Karpas-422 (cell line): ENCODE measurements at places on chromosomes 11 and 22. TPM values are rescaled to one million over a fixed set of nuclear protein-coding genes. Genes with fewer than 3 reads are reported as not detected.
A peak's percentile ranks its signal among the peaks of the same experiment; 100 is the strongest.

- DNase-seq = no peak
Observed at GRCh38 chr22:37575490-37576003, 4.3 kb downstream of the LGALS2 start.

DNA sequence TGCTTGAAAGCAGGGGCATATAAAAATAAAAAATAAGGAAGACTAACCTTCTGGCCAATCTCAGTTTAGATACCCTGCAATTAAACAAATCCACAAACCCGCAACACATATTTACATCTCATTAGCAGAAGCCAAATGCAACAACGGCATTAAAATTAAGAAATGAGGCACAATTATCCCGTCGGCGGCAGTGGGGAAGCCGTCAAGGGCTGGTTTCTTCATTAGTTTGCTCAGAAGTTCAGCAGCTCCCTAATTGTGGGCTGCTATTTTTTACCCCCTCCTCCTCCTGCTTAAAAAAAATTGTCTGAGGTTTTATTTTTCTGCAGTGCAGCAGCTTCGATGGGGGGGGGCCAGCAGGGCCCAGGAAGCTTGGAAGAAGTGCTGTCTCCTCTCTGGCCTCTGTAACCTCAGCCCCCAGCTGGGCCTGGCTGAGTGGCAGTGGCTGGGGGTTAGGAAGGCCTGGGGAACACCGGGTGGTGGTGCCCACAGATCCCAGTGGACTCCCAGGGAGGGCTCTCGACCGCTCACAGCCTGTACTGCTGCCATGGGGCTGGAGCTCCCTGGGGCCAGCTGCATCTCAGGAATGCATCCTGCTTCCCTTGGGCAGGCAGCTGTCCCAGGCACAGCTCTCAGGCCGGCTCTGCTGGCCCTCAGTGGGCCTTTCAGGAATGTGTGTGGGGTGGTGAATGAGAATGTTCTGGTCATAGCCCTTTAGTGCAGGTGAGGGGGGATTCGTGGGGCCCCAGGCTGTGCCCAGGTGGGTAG, 148.7 kb upstream of the B3GAT1 start:
- no peak for DNase-seq

- DNase-seq = no peak
Observed at GRCh38 chr11:123219066-123219690, 24.1 kb upstream of the CLMP start.

DNA sequence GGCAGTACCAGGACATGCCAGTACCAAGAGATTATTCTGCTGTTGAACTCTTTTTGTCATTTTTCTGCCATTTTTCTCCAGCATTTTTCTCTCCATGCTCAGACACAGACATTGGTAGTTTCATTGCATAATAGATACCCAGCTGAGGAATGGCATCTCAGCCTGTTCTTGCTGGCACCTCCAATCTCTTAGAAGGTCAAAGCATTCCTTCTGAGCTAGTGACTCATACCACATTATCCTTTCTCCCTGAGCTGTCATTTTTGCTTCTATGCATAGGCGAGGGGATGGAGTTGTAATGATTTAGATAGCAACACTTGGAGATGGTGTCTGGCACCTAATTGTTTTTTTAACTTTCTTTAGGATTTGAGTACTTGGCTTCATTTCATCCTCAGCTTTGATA, 321.1 kb downstream of the NELL1 start:
- no peak for DNase-seq

DNA sequence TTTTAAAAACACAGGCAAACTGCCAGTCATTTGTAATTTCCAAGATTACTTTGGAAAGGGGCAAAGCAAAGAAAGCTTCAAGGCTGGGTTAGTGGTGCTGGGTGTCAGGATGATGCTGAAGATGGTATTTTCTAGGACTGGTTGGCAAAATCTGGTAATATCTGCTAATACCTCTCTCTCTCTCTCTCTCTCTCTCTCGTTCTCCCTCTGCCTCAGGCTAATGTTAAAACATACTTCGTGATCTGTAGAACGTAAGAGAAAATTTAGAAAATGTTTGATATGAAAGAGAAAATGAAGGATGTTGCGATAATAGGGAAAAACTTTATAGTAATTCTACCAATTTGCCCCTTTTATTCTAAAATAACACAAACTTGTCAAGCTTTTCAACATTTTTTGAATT, 9.4 kb upstream of the LGR4 start:
- no peak for DNase-seq

GRCh38 chr11:7569044-7569443, 55.2 kb downstream of the PPFIBP2 start:
- no peak for DNase-seq

DNA sequence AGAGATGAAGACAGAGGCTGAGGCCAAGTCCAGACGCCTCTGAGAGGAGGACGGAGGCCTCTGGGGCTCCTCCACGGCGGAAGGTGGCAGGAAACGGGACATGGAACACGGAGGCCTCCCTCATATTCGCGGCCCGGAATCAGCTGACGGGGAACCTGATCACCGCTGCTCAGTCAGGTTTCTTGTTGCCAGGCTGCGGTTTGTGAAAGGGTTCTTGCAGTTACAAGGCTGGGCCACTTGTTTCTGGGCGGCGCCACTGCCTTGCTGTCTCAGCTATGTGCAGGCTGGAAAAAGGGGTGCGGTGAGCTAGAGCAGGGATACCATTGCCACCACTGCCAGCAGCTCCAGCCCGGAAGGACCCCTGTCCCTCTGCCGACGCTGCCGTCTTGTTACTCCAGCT, 10.0 kb upstream of the MMP1 start:
- DNase-seq = peak; percentile 91

- no peak for DNase-seq
Observed at GRCh38 chr11:58616594-58616993, 5.9 kb upstream of the CNTF start.

GRCh38 chr11:69524291-69524882, 42.9 kb downstream of the LINC01488 start:
- no peak for DNase-seq

GRCh38 chr11:64652586-64653387, 61.8 kb downstream of the SLC22A12 start:
- peak; percentile 91 for DNase-seq

GRCh38 chr11:85826116-85826855, 15.3 kb upstream of the SYTL2 start:
- peak; percentile 75 for DNase-seq

GRCh38 chr11:133563505-133564025, 31.3 kb upstream of the OPCML start:
- DNase-seq = no peak

DNA sequence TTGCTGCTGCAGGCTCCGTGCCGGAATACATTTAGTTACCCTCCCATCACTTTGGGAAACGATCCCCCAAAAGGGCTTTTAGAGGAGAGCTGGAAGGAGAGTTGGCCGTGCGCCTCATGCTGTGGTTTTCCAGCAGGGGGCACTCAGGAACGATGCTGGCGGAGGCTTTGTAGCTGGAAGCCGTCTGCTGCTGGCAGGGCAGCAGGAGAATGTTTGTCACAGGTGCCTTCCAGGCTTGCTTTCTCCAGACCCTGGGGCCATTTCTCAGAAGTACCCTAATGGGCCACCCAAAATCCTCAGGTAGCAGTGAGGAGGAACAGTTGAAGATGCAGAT, 30.0 kb upstream of the CABP7 start:
- peak; percentile 76 for DNase-seq

- DNase-seq = no peak
Observed at GRCh38 chr11:1074244-1075221, at the start of gene MUC2. Gene MUC2, plus strand, starts transcription at chr11:1074874.

Gene IFITM10
- not detected in 2 replicates for total RNA-seq

Gene TUG1
- total RNA-seq = 37.4 and 97.4 TPM in 2 replicates

Gene ADM
- 0.43 TPM in 1 of 2 replicates, not detected in the other for total RNA-seq

Gene OVOL1
- not detected in 2 replicates for total RNA-seq

Gene RAG1
- total RNA-seq = 0.34 and 0.72 TPM in 2 replicates

Gene EFCAB6
- 0.47 TPM in 1 of 2 replicates, not detected in the other for total RNA-seq

Gene TNNT3
- total RNA-seq = 0.25 TPM in 1 of 2 replicates, not detected in the other

Gene POU2AF3
- not detected in 2 replicates for total RNA-seq

Gene MFNG
- 91.1 and 105 TPM in 2 replicates for total RNA-seq

Gene SPON1
- total RNA-seq = not detected in 2 replicates

Gene APOBEC3C
- total RNA-seq = 6.2 TPM in 2 replicates
